ENCODE measurements at places on chromosomes 1 and 21. TPM values are rescaled to one million over a fixed set of nuclear protein-coding genes. Genes with fewer than 3 reads are reported as not detected.

The OR2M3 gene
- not detected for total RNA-seq

The NES gene
- total RNA-seq, result 70.2 TPM

The FRRS1 gene
- total RNA-seq, result 3.1 TPM

The UQCRHL gene
- total RNA-seq, result 1.4 TPM

The MCOLN3 gene
- 3.7 TPM for total RNA-seq

GRCh38 chr1:101325144-101325543 is 88.3 kb downstream of the S1PR1 start:
- DNase-seq, result no peak

Measured in epithelial cell of proximal tubule (primary cell).